ENCODE measurements at places on chromosomes 1 and 21.

GRCh38 chr1:19240673-19241538 is 10.4 kb downstream of the EMC1 start:
- peak; percentile 59 for DNase-seq

DNA sequence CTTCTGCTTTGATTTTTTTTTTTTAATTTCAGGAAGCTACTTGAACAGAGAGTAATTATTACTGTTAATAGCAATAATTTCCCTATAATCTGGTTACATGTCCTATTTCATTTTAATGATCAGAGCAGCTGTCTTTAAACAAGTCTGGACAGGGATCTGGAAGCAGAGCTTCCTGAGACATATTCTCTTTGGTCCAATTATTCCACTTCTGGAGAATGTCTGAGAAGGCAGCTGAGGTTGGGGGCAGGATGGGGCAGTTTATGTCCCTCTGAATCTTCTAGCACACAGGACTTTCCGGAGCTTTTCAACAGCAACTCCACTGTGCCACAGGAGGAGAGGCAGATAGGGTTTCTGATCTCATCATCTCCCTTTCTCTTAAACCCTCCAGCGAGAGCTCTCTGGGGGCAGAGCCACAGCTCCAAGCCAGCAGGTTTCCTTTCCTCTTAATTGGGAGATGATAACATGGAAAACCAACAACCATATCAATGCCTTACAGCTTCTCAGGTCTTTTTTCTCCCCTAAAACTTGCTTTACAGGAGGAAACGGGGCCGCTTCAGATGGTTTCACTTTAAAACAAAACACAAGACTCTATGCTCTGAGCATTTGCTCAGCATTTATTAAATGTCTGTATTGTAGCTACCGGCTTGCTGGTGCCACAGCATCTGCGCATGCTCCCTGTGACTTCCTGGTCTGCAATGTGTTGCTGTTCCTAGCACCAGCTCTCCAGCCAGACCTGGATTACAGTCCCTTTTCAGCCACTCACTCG is 425.7 kb upstream of the USP24 start:
- peak; percentile 81 for DNase-seq

- no peak for DNase-seq
These were observed 9.0 kb downstream of the ITPKB start for GRCh38 chr1:226730071-226730470.

DNA sequence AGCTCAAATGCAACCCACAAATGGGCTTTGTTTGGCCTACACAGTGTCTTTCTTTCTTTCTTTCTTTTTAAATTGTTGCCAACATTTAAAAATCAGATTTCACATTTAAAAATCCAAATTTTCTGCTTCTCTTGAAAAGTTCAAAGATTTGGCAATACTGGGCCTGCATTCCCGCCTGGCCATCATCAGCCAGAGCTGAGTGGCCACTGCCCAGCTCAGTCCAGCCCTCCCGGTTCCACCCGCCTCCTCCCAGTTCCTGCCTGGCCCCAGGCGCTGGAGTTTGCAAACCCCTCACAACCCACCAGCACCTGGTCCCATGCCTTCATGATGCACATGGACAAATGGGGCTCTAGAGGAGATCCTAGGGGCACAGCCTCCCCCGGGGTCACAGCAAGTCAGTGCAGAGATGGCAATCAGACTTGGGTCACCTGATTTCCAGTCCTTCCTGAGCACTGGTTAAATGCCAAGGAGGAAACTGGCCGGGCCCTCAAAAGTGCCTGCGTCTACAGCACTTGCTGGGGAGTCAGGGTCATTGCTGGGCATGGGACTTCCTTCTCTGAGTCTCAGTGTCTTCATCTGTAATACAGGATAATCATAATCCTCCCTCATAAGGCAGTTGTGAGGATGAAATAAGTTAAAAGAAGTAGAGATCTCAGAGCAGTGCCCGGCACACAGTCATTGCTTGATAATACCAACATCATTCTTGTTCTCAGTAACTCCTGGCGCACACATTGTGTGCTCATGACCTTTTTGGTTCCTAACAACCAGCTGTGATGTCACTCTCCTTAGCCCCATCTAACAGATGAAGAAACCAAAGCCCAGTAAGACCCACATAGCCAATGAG is 41.0 kb upstream of the LAPTM5 start:
- DNase-seq = no peak

GRCh38 chr1:176056312-176056711 is 150.8 kb downstream of the COP1 start:
- DNase-seq = no peak

Data from fibroblast of skin of scalp (primary cell).